CMK (cell line): ENCODE measurements at places on chromosomes 16 and 17.

DNA sequence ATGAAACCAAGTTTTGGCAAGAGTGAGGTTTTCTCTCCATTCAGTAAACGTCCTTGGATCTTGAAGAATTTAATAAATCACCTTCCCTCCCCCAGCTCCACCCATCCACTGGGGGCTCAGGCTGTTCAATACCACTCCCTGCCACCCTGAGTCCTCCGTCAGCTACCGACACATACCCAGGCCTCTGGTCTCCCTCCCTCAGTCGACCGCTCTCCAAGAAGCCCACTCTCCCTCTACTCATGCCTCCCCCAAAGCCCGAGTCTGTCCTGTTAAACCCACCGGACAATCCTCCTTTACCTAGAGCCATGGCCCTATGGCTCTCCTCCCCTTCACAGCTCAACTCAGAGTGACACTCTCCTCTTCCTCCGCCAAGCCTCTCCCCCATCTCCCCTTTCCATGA lies 19.7 kb upstream of the SLC4A1 start:
- no peak for DNase-seq

DNA sequence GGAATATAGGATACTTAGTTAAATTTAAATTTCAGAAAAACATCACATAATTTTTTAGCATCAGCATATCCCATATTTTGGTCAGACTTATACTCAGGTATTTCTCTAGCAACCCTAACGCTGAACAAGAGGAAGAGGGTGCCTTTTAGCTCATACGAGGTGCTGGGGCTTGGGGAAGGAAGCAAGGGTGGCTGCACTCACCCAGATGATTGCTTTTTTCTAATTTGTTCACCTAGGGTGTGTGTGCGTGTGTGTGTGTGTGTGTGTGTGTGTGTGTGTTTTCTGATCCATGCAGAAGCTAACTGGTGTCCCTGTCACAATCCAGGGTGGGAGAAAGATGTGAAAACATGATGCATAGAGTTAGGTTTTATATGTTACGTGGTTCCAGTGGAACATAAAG lies 81.2 kb downstream of the WNT3 start:
- no peak for DNase-seq

GRCh38 chr17:36923814-36924221 lies 13.5 kb upstream of the LHX1 start:
- no peak for DNase-seq

- DNase-seq: no peak
Measured at GRCh38 chr17:18993905-18994526, 10.5 kb downstream of the FAM83G start.

GRCh38 chr17:31392856-31393748 lies 1.6 kb downstream of the RAB11FIP4 start:
- DNase-seq: no peak

GRCh38 chr16:56312028-56312300 lies 113.4 kb downstream of the AMFR start:
- no peak for DNase-seq

- DNase-seq: no peak
Measured at GRCh38 chr17:29903471-29903870, 26.6 kb downstream of the SSH2 start.

- DNase-seq: no peak
Measured at GRCh38 chr17:63434951-63435571, 11.0 kb downstream of the CYB561 start.

GRCh38 chr17:9959377-9959981 lies 54.4 kb upstream of the RCVRN start:
- no peak for DNase-seq

DNA sequence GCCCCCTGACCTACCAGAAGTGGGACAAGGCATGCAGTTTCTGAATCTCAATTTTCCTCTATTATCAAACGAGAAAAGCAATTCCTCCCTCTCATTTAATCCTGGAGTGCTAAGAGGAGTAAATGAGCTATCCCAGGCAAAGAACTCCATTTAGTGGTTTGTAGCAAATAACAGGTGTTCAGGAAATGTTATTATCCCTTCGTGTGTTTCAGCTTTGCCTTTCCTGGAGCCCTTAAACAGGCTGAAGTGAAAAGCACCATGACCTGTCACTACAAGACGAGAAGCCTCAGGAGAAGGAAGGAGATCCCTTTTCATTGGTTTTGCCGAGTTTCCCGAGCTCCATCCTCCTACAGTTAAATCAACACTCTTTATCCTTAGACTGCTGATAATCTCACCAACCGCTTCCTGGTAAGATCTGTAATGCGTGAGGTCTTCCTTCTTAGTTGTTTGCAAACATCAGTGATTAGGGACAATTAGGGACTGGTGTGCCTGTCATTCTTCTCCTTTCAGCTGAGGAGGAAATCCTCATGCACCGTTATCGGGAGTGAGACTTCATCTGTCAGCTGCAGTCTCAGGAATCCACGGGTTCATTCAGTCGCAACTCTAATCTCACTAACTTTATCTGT lies 30.8 kb upstream of the MYOCD start:
- peak; percentile 0 for DNase-seq

DNA sequence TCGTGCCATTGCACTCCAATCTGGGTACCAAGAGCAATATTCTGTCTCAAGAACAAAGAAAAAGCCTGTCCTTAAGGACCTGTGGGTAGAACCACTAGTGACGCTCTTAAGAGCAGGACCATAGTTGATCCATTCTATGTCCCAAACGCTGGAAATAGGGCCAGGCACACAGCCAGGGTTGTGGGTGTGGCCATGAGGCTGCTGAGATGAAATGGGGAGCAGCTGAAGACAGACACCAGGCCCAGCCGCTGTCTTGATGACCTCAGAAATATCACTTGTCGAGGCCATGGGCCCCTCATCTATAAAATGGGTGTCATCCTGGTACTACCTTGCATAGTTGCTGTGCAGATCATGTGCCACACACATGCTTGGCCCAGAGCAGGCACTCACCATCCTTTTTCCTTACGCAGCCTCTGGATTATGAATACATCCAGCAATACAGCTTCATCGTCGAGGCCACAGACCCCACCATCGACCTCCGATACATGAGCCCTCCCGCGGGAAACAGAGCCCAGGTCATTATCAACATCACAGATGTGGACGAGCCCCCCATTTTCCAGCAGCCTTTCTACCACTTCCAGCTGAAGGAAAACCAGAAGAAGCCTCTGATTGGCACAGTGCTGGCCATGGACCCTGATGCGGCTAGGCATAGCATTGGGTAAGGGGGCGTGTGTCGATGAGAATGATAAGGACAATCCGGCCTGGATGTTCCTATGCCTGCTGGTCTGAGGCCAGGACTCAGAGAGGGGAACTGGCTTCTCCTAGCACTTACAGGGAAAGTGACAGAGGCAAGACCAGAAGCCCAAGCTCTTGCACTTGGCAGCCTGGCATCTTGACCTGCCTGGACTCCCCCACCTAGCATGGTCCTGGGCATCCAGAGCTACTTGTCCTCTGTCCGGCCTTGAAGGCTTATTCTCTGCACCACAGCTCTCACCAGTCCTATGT lies 25.5 kb downstream of the CDH5 start:
- DNase-seq: no peak

DNA sequence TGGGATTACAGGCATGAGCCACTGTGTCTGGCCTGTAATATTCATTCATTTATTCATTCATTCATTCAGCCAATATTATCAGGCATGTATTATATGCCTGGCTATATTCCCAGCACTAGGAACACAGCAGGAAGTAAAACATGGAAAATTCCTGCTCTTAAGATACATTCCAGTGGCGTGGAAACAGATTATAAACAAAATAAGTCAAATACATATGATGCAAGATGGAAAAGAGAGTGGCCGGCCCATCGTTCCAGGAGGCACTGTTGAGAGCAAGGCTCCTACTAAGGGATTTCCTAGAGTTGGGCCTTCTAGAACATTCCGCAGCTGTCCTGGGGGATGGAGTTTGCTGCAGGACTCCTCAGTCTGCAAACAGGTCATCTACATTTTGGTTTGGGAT lies 17.7 kb downstream of the ADCY9 start:
- no peak for DNase-seq

DNA sequence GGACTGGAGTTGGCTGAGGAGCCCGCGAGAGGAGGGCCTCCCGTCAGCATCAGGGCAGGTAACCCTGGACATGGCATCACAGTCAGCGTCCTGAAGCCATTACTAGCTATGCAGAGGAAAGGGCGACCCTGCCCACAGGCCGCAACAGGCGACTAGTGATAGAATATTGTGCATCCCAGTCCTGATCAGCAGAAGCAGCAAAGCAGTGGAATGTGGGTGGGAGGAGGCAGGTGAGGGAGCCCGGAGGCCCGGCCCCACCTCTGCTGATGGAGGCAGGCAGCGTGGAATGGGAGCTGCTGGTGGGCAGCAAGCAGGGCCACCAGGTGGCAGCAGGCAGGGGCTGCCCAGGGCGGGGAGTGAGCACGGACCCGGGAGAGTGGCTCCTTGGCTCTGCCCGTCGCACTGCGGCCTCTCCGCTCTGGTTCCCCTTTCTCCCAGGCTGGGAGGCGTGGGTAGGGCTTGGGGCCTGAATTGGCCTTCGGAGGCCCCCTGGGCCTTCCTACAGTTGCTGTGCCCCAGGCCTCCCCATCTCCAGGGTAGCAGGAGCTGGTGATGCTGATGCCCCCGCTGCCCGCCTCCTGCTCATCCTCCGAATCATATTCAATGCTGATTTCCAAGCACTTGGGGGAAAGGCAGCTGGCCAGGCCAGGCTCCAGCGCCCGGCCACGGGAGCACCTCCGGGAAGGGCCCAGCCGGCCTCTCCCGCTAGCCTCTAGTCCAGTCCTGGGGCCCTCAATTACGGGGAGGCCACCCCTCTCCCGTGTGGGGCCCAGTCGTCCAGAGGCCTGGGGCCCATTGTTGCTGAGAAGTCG lies 20.2 kb downstream of the TSPOAP1 start:
- DNase-seq: no peak

- no peak for DNase-seq
Measured at GRCh38 chr16:29306943-29307597, 99.4 kb downstream of the NPIPB11 start.

DNA sequence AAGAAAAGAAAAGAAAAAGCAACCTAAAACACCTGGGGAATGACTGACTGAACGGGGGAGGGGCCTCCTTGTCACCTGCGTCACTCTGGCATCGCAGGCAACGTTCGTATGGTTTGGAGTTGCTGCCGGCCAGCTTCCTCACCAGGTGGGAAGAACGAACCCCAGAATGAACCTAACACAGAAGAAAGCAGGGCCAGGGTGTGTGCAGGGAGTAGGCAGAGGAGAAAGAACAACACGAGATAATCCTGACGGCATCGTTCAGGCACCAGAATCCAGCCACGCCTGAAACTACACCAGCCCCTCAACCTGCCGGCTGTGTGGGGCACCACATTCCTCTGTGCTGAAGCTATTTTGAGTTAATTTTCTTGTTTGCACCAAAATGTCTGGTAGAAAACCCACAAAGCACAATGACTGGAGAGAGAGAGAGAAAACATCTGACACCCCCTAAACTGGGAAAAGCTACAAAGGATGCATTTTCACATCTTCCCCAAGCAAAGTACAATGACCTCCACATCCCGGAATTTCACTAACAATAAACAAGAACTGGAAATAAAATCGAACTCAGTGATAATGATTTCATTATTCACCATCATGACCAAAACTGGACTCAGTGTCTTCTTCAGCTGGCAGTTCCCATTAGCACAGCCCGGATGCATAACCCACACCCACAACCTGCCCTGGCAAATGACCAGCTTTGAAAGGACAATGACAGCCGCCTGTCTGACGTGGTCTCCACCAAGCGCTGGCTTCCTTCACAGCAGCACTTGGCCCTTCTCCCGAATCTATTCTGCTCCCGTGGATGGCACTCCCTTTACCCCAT lies 23.6 kb downstream of the RAB40B start:
- no peak for DNase-seq

DNA sequence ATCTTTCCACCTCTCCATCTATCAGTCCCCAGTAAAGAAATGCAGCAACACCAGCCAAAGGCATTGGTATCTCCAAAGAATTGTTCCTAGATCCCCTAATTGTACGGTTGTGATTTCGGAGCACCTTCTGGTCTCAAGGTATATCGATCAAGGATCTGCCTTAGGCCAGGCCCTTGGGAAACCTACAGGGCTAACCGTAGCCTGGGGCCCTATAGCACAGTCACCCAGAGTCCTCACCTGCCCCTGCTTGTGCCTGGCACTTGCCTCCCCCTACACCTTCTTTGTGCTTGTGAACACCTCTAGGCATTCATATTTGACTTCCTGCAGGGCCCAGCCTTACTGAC lies 16.8 kb upstream of the AURKB start:
- DNase-seq: no peak

GRCh38 chr16:57700781-57701551 lies 6.4 kb downstream of the DRC7 start:
- no peak for DNase-seq

DNA sequence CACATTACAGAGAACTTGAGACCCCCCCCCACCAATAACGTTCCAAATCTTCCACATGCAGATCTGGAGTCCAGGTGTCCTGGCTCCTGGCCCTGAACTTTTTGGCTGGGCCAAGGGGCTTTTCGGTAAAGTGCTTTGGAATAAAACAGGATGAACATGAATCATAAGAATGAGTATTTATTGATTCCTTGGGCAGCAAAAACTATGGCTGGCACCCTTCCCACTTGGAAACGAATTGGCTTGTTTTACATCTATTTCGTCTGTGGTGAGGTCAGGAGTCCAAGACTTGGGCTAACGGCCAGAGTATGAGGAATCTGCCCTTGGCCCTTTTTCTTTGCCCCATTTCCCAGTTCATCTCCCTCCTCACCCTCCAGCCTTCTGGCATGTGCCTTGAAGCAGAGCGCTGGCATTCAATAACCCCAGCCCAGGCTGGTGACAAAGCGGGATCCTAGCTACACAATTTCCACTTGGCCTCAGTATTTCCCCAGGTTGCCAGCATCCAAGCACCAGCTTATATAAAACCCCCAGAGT lies 4.1 kb upstream of the UBTF start:
- no peak for DNase-seq

- no peak for DNase-seq
Measured at GRCh38 chr16:29926711-29927052, 656 bp upstream of the KCTD13 start.
